Kidney capillary endothelial cell (primary cell): ENCODE measurements at places on chromosomes 13 and 19.

DNA sequence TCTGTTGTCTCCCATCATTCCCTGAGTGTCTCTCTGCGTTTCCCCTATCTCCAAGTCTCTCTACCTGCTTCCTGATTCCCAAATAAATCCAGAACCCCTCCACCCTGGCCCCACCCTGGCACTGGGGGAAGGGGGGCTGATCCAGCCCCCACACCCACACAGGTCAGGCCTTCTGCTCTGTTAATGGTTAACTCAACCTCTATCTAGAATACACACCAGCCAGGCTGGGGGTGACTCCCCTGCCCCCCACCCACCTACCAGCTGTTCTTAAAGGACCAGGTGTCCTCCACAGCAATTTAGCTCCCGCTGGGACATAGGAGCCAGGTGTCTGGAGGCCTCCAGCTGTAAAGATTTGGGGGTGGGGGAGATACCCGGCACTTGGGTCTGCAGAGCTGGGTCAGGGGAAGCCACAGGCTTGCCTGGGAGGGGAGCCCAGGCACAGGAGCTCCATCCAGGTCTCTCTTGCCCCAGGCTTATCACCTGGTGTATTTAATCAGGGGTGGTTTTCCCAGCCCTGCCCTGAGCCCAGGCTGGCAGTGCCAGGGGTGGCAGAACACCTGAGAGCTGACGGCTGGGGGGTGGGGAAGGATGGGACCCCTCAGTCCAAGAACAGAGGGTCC lies 3.9 kb downstream of the IRF2BP1 start:
- no peak for DNase-seq

DNA sequence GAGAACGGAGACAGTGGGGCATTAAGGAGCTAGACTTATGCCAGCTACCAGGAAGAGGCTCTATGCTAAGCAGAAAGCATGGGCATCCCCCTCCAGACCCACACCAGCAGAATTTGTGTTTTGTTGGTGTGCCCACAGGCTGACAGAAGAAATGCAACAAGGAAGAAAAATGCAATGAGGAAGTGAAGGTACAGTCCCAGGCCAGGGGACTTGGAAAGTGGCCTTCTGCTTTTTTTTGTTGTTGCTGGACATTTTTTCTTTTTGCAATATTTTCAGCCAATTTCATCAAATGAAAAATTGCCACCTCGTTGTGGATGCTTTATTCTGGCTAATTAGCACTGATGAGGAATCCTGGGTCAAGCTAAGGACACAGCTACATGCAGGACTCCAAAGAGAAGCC lies 167.7 kb downstream of the TSHZ3 start:
- DNase-seq, result no peak

DNA sequence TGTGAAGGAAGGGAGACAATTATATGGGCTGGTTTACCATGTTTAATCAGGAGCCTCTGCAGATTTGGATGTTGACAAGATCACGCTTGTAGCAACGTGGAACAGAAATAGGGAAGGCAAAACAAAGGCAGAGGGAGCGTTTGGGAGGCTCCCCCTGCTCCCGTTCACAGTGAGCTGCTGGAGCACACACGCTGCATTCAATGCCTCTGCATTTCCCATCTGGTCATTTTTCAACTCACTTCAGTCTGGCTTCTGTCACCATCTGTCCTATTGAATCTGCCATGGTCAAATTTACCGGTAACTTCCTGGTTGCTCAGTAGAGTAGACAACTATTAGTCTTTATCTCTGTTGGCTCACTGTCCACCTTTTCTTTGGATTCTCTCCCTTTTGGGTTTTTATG lies 91.0 kb downstream of the NHLRC3 start:
- no peak for DNase-seq

GRCh38 chr19:39179754-39180153 lies 17.0 kb upstream of the NCCRP1 start:
- DNase-seq, result no peak

DNA sequence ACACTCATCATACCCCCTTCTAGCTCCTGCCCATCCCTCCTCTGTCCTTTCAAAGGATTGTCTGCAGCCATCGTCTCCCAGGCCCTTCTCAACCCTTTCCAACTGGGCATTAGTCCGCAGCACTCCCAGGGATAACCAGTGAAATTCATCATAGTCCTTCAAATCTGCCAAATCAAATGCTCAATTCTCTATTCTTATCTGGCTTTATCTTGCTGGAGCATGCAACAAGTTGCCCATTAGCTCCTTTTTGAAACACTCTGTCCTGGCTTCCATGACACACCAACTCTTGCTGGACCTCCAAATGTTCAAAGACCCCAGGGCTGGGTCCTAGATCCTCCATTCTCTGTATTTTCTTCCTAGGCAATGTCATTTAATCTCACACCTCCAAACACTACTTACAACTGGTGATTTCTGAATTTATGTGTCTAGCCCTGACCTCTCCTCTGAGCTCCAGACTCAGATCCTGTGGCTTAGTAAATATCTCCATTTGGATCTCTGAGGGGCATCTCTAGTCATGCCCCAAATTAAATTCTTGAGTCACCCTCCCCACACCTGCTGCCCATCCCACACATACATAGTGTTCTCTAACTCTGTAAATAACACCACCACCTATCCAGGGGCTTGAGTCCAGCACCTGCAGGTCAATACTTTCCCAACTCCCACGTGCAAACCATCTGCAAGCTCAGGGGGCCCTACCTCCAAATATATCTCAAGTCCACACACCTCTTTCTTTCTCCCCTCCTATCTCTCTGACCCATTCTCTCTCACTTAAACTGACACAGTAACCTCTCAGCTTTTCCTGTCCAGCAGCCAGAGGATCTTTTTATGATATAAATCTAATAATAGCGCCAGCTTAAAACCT lies 9.1 kb upstream of the ANKRD10 start:
- DNase-seq, result no peak

GRCh38 chr13:95140502-95140901 lies 160.7 kb downstream of the ABCC4 start:
- DNase-seq, result no peak

DNA sequence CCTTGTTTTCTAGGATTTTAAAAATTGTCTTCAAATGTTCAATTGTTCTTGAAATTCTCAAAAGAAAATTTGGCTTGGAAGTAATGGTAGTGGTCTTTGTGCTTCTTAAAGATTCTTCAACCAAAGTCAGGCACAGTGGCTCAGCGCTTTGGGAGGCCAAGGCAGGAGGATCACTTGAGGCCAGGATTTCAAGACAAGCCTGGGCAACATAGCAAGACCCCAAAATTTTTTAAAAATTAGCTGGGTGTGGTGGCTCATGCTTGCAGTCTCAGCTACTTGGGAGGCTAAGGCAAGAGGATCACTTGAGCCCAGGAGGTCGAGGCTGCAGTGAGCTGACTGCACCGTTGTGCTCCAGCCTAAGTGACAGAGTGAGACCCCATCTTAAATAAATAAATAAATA lies 153.5 kb upstream of the ZNF507 start:
- DNase-seq, result no peak

DNA sequence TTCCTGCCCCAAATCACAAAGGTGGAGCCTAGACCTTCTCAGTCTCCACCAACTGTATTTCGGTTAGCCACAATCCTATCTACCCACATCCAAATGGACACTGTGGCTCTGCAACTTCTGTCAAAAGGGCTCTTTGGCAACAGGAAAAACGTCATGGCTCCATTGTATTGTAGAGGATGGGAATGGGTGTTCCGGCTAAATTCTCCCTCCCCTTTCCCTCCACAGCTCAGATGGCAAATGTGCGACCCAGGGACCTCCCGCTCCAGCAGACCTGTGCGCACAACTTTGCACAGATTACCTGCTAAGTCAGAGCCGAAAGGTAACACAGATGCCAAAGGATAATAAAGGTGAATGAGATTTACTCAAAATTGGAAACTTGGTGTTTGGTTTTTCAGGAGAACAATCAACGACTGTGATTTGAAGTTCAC lies 968 bp upstream of the KL start:
- peak; percentile 17 for DNase-seq

GRCh38 chr19:13120031-13120430 lies 2.0 kb downstream of the NACC1 start:
- DNase-seq, result no peak

GRCh38 chr19:33325920-33326319 lies 23.6 kb upstream of the CEBPA start:
- no peak for DNase-seq

- no peak for DNase-seq
These were observed 133.1 kb downstream of the TNFRSF19 start for GRCh38 chr13:23703246-23703860.

DNA sequence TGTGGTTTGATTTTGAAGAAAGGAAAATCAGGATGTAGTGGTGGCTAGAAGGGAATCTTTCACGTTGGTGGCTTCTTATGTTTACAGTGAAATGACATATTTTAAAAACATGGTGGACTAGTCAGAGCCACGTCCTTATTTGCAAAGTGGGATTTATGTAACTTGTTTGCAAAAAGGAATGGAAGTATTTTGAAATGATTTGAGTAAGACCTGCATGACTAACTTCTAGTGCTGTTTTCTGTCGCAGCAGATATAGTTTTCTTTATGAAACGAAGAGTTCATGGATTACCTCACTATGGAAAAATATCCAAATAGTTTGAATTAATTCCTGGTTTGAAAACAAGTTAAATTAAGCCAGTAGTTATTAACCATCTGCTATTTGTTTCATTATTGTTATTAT lies 476.5 kb downstream of the MYO16 start:
- no peak for DNase-seq

DNA sequence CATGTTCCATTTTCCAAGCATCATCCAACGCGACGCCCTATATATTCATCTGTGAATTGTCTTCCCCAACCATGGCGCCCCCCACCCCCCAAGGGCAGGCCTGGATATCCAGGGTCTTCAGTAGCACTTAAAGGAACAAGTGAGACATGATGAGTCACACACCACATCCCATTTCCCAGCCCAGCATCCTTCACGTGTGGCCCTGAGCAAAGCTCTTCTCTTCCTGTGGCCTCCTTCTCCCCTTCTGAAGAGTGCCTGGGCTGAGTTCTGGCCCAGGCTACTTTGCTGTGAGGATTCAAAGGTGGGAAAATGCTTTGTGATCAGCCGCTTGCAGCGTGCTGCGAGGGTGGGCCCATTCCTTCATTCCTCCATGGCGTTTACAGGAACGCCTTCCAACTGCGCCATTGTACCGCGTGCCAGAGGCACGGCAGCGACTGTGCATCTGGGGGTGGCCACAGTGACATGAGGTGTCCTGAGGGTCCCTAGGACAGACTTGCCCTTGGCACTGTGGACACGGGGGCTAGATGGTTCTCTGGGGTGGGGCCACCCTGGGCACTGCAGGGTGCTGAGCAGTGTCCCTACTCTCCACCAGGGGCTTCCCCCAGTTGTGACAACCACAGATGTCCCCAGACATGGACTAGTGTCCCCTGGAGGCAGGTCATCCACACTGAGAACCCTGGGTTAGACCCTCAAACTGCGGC lies 11.7 kb downstream of the PLIN4 start:
- peak; percentile 74 for DNase-seq

DNA sequence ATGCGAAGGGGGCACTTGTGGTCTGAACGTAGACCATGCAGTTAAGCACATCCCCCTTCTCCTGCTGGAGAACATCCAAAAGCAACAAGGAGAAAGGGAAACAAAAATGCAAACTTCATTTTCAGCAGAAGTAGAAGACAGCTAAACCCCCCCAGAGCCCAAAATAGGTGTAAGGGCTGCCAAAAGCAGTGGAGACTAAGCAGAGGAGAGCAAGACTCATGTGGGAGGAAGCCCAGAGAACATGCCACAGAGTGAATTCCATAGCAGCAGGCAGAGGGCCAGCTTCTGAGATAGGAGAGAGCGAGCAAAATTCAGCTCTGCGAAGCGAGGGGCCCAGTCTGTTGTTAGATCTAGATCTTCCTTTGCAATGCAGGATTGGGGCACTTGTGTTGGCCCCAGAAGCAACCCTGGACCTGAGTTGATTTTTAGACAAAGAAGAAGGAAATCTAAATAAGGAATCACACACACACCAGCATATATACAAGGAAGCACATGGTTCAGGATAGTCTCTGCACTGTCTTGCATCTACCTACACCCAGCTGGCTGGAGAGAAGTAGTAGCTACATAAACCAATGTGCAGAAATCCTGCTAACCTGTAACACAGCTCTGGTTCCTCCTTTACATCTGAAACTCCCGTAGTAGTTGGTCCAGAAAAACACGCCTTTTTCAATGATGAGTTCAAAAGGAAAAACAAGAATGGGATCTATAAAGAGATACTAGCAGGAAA lies 199.6 kb downstream of the SPRY2 start:
- DNase-seq, result no peak

DNA sequence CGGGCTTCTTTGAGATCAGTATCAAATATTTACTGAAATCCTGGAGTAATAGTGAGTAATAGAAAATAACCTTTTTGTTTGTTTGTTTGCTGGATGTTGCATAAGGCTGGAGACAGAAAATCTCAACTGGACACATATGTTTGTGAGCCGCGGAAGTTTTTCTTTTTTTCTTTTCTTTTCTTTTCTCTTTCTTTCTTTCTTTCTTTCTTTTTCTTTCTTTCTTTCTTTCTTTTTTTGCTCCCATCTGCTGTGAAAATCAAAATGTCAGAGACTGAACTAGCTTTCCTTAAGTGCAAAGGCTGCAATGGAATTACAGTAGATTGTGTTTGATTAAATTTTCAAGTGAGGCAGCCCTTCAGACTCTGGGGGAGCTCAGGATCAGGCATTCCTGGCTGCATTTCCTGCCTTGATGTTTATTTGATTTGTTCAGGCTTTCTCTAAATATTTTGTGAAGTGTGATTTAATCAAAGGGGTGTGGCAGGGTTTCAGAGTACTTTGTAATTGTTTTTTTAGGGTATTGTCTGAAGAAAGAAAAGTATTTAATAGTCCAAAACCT lies 319 bp downstream of the FRY start:
- no peak for DNase-seq

GRCh38 chr19:15979293-15979692 lies 30.5 kb downstream of the OR10H4 start:
- DNase-seq, result no peak

GRCh38 chr19:51258165-51259160 lies 7.6 kb downstream of the SIGLECL1 start:
- DNase-seq, result no peak
